Skin of body (tissue), 3 donors: ENCODE measurements at places on chromosomes 16 and 17.
A peak's percentile ranks its signal among the peaks of the same experiment; 100 is the strongest.

DNA sequence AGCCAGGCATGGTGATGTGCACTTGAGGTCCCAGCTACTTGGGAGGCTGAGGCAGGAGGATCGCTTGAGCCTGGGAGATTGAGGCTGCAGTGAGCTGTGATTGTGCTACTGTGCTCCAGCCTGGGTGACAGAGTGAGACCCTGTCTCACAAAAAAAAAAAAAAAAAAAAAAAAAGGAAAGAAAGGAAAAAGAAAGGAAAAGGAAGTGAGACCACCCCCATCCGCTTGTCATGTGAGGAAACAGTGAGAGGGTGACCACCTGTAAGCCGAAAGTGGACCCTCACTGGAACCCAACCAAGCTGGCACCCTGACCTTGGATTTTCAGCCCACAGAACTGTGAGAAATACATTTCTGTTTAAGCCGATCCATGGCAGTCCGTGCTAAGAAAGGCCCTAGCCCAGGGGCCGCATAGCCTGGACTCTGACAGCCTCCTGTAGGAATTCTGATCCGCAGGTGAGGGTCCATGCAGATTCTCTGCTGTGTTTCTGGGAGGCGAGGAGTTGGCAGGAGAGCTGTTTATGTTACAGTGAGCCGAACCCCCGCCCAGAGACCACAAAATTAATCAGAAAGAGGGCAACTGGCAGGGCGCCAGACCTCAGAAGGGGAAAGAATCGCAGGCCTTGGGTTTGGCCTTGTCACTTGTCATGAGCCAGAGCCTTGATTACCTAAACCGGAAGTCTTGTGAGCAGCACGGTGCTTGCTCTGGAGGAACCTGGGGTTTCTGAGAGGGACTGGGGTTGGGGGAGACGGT lies 945 bp downstream of the SGSH start:
- DNase-seq: no peak

DNA sequence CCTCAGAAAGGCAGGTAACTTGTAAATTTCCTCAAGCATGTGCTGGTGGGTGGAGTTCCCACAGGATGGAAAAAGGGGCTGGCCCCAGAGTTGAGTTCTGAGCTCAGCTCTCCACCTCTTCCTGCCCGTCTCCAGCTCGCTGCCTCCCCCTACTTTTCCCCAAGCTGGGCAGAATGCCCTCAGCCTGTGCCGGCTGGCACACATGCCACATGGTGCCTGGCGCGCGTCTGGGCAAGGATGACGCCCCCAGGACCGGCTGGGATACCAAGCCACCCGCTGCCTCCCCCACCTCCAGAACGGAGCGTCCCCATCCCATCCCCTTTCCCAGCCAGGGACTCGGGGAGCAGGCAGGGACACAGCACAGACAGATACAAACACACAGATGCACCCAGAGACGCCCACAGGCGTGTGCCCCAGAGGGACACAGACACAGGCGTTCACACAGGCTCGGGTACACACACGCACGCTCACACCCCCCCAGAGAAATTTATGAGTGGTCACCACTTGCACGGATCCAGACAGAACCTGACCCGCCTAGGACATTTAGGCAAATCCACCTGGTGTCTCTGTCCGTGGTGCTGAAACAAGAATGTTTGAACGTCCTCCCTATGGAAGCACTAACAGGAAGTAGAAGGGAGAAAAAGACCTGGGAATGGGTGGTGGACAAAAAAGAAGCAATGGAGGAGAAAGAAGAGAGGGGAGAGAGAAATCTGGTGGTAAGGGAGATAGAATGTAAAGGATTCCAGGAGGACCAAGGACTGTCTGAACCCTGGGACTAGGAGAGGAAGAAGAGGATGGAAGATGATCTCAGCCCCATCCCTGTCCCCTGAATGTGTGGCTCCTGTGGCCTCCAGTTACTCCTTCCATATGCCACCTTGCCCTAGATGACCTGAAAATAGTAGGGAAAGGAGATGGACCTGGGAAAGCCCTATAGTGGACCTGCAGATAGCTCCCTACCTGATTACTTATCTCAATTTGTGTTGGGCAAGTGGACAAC lies 15.5 kb downstream of the NEUROD2 start:
- no peak for DNase-seq

DNA sequence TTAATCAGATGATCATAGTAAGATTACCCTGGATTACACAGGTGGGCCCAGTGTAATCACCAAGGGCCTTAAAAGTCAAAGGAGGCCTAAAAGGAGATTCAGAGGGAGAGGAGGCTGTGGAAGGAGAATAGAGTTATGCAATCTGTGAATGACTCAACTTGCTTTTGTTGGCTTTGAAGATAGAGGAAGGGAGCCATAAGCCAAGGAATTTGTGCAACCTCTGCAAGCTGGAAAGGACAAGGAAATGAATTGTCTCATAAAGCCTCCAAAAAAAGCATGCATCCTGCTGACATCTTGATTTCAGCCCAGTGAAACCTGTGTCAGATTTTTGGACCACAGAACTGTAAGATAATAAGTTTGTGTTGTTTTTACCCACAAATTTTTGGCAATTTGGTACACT lies 109.6 kb downstream of the CNTNAP4 start:
- no peak for DNase-seq

DNA sequence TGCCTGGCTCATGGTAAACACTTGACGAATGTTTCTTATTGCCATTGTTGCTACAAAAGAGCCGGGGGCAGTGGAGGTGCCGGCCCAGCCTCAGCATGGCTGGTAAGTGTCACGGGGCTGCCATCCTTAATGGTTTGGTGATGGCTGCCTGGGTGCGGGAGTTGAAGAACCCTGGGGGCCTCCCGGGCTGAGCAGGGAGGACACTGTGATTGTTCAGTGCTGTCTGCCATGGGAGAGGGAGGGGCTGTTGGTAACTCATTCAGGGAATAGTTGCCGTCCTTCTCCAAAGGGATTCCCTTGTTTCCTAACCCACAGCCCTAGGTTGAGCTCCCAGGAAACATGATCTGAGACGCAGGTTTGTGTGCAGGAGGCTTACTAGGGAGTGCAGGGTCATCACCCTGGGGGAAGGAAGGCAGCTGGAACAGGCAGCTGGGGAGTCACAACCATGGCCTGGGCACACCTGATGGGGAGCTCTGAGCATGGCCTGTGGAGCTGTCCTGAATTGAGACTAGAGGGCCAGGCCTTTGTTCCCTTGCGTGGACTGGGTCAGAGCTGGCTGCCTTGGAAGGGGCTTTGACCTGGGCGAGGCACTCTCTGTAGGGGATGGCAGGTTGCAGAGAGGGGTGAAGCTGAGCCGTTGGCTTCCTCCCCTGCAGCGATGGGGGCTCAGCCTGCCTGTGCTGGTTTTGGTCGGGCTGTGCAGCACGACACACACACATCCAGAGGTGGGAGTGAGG lies 85.7 kb downstream of the PLCG2 start:
- DNase-seq: no peak

DNA sequence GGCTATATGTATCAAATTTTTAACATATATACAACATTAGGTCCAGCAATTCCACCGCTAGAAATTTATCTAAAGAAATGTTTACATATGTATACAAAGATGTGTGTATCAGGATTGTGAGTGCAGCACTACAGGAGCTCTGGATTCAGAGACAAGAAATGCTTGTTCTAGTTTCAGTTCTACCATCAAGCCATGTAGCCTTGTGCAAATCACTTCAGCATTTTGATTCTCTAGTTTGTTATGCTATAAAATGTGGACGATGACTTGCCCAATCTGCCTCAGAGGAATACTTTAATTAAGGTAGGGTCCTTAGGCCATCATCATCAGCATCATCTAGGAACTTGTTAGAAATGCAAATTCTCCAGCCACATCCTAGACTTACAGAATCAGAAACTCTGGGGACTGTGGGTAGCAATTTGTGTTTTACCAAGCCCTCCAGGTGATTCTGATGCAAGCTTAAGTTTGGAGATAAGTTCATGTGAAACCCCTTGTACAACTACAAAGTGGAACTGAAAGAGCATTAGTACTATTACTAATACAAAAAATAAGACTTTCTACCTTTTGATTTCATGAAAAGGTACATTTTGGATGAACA lies 131.2 kb upstream of the CORO6 start:
- no peak for DNase-seq

DNA sequence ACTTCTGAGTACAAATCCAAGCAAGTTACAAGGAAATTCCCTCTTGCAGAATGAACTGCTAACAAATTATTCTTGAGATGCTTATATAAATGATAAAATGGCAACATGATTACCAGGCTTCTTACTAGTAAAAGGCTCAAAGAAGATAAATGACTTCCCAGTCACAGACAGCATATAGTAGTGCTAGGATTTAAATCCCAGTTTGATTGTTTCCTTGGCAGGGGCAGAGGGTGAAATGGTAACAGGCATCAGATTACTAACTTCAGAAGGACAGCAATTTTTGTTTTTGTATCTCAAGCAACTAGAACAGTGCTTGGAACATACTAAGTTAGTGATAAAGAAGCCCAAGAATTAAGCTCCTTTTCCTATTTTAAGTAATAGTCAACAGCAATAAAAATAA lies 102.8 kb downstream of the SSH2 start:
- DNase-seq: no peak

DNA sequence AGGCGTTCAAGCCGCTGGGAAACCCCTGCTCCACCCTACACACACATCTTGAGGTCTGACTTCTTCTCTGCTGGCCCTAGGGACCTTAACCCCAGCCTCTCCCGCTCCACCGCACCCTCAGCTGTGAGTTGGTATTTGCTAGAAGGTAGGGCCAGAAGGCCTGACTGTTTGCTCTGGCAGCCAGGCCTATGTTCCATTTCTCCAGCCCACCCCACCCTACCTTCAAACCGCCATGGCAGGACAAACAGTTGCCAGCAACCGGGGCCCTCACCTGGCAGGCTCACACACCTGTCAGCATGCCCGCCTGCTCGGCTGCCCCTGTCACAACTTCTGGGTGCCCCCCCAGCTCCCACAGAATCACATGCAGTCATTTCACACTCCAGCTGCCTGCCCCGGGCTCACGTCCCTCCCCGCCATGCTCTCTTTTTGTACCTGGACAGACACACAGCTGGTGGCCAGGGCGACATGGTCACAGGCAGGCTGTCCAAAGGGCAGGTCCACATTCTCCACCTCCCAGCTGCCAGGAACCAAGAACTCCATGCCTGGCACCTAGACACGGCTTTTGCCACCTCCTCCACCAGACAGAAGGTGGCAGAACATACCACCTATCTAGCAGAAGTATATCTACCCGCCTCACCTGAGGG lies 2.6 kb upstream of the ATP2A3 start:
- no peak for DNase-seq

GRCh38 chr16:71340406-71340805 lies 18.1 kb upstream of the CALB2 start:
- no peak for DNase-seq

GRCh38 chr17:82790391-82790790 lies 38.5 kb downstream of the TBCD start:
- no peak for DNase-seq

DNA sequence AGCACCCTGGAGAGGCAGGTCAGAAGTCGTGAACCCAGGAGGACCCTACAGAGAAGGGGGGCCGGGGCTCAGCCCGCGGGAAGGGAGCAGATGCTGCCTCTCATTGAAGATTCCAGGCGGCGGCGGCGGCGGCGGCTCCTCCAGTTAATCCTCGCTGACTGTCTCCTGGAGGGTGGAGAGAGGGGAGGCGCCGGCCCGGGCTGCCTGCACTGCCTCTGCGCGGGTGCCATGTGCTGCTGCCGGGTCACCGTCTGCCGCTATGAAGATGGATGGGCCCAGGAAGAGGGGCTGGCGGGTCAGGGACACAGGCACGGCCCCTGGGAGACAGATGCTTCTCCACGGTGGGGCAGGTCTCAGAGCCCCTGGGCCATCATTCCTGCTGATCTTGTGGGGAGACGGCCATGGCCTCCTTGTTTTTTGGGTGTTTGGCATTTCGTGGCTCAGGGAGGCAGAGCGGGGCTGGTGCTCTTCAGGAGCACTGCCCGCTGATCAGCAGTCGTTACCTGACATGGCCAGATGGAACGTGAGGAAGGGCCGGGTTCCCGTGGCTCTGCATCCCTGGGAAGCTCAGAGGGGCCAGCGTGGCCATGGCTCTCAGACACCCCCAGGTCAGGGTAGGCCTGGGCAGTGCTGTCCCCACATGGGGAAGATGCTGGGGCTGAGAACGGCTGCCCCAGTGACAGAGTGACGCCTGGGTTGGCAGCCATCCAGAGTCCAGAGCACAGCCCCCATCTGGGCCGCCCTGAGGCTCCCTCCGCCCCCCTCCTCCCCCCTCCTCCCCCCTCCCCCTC lies 36.1 kb downstream of the GINS2 start:
- no peak for DNase-seq

DNA sequence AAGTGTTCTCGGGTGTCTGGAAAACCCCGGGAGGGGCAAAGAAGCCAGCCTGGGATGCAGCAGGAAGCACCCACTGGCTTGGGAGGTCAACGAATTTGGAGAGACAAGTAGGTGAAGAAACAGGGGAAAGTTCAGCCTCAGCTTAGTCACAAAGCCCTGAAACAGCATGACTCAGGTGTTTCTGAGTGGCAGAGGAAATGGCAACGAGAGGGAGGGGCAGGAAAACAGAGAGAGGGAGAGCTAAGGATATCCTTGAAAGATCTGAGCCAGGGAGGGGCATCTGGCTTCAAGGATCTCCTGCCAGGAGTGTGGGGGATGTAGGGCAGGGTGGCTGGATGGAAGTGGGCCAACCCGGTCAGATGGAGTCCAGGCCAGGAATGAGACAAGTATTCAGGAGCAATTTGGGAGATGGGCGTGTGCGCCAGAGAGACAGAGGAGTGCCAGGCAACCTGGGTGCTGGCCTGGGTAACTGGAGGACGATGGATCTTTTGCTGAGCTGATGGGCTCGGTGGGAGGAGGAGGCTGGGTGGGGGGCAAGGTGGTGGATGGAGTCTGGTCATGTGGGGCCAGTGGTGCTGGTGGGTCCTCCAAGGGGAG lies 27.2 kb downstream of the ABCC3 start:
- DNase-seq: no peak

- no peak for DNase-seq
Measured at GRCh38 chr17:27381007-27381501, 75.2 kb upstream of the KSR1 start.

DNA sequence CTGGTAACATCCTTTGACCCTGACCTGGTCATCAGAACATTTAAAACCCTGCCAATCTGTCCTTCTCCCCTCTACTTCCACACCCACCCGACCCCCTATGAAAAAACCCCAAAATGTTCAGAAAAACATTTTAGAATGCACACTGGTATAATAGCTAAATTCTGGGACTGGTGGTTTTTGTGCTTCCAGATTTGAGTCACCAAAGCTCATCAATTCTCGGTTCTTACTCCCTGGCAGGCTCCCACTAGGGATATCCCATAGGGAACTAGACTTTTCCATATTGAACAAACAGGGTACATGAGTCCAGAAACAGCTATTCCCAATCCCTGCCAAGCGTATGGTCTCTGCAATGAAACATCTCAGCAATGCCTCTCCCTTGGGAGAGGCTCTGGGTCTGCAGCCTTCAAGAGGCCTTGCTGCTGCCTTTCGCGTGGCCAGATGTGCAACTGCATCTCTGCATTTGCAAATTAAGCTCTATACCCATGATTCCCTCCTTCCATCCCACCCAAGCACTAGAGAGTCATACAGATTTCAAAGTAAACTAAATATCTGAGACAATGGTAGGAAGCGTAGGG lies 67.7 kb downstream of the SMG6 start:
- peak; percentile 94 for DNase-seq

- no peak for DNase-seq
Measured at GRCh38 chr17:48059125-48059668, 11.0 kb downstream of the NFE2L1 start.
